ENCODE measurements at places on chromosomes 16 and 17.

- no peak for DNase-seq
Measured at GRCh38 chr16:86578611-86579267, 390 bp downstream of the FOXL1 start.

- no peak for DNase-seq
Measured at GRCh38 chr17:82492643-82493225, 26.8 kb upstream of the FOXK2 start.

DNA sequence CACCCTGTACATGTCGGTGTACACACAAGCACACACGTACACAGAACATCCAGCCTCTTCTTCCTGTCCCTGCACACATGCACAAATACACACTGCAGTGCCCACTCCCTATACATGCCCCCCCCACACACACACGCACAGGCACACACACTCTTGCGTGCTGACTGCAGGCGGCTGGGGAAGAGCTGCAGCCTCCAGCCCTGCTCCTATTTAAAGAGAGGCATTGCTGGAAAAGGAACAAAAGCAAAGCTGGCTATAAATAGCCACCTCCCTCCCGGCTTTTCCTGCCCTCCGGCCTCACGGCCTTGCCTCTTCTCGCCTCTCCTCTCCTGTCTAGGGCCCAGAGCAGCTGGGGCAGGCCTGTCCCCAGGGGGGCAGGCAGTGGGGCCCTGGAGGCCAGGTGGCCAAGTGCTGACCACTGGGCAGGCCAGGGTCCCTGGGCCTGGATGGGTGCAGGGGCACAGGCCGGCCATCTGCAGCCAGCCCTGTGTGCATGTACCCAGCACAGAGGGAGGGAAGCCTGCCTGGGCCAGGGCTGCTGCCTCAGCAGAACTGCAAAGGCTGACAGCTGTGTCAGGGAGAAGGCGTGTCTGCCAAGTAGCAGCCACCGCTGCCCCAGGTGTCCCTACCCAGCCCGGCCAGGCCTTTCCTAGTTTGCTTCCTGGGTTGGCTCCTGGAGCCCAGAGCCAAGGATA is 25.4 kb downstream of the RTN4RL1 start:
- DNase-seq: no peak

DNA sequence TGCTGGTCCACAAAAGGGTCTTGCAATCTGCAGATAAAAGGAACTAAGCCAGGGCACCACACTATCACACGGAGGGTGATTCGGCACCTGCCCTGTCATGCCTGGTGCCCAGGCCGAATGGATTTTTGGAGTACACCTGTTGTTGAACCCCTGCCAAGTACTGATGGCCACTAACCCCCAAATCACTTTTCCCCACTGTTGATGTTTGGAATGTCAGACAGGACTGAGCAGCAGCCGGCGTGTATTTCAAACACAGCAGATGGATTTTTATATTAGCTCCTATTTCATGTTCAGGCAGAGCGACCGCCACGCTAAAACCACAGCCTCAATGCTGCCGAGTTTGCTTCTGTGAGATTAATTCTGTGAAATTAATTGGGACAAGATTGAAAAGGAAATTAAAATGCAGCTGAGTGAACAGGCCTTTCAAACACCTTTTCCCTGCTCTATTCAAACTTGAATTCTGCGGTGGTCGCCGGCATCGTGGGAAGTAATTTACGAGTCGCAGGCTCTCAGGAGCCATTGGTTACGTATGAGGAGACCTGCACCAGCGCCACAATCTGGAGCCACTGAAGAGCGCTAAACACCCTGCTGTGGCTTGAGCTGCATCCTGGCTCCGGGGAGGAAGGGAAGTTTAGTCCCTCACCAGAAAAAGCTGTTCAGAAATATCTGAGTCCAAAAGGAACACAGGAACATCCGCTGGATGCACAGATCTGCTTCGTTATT is 48.5 kb downstream of the SNX11 start:
- peak; percentile 15 for DNase-seq

DNA sequence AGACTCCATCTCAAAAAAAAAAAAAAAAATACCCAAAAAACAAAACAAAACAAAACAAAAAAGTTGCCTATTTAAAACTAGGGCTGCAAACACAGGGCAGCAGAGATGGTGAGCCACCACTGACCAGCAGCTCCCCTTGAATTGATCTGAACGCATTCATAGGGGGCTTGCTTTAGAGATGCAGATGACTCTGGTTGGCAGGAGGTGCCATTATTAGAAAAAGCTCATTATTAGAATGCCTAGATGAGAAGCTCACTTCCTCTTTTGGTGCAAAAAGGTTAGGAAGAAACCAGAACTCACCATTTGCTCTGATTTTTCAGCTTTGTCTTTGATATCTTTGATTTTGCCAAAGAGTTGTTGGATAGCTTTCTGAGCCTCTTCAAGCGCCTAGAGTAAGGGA is 53.1 kb downstream of the VPS53 start:
- DNase-seq: no peak

- DNase-seq: no peak
Measured at GRCh38 chr16:67216612-67217490, 10.1 kb upstream of the TMEM208 start.

GRCh38 chr17:38742411-38743308 is 5.5 kb downstream of the PCGF2 start:
- DNase-seq: no peak

GRCh38 chr16:1429631-1430030 is 1.2 kb upstream of the PERCC1 start:
- DNase-seq: no peak

GRCh38 chr17:66898536-66898935 is 63.6 kb downstream of the CACNG5 start:
- no peak for DNase-seq

- no peak for DNase-seq
Measured at GRCh38 chr17:82884341-82884969, 44.6 kb upstream of the ZNF750 start.

DNA sequence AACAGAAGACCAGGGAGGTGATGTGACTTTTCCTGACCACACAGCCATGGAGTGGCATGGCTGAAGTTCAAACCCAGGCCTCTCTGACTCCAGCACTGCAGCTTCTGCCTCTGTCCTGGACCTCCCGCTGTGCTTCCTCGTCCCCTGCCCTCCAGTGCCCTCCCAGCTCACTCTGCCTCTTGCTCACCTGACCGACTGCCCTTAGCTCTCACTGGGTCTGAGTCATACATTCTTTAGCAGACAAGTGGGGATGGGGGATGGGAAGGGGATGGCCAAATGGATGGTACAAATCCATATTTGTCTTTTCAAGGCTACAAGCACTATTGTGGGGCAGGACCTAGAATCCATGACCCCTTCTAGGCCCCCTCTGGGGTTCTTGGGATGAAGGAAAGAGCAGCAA is 33.0 kb downstream of the PITPNM3 start:
- no peak for DNase-seq

DNA sequence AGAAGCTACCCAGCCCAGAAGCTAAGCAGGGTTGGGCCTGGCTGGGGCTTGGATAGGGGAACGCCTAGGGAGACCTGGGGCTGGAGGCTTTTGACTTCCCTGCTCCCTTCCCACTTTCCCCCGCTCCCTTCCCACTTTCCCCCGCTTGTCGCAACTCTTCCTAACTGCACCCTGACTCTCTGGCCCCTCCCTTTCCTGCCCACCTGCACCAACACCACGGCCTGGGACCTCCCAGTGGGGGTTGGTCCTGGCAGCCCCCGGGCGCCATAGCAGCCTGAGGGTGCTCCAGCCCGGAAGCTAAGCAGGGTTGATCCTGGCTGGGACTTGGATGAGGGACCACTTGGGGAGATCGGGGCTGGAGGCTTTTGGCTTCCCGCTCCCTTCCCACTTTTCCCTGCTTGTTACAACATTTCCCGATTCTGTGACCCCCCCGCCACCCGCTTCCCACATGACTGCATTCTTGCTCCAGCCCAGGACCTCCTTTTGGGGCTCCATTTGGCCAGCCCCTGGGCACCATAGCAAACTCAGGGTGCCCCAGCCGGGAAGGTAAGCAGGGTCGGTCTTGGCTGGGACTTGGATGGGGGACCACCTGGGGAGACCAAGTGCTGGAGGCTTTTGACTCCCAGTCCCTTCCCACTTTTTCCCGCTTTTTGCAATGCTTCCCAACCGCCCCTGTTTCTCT is 2287.0 kb downstream of the TP53TG3F start:
- no peak for DNase-seq

GRCh38 chr17:58741121-58741625 is 14.5 kb upstream of the PPM1E start:
- no peak for DNase-seq

DNA sequence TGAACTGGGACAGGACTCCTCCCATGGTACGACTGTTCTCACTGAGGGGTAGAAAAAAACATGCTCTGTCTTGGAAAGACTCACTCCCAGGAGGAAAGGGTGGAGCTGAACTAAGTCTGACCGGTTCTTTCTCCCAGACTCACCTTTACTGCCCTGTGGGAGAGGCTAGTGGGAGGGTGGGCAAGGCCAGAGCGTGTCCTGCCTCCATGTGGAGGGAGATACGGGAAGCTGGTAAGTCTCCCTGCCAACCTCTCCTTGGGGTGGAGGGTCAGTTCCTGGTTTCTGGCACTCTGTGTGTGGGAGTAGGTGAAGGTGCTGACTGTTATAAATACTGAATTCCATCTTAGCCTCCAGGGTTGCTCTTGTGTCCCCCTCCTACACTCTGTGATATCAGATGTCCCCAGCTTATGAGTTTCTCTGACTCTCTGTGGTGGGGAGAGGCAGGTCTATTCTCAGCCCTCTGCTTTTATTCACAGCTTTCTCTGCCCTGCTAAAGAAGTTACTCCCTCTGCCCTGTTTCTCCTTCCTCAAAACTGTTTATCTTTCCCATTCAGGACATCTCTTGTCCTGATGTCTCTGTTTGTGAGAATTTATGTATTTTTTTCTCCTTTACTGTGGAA is 26.9 kb upstream of the FAM20A start:
- DNase-seq: no peak

DNA sequence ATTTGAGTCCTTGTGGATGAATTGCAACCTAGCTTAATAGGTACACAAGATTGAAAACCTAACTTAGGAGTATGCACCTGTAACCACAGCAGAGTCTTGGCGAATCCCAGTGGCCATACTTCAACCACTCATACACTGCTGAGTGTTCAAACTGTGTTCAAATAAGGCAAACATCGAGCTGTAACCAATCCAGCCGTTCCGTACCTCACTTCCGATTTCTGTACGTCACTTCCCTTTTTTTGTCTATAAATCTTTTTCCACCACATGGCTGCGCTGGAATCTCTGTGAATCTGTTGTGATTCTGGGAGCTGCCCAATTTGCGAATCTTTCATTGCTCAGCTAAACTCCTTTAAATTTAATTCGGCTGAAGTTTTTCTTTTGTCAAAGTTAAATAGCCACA is 190.6 kb downstream of the MAF start:
- no peak for DNase-seq

GRCh38 chr17:19238167-19238505 is 970 bp downstream of the EPN2 start:
- no peak for DNase-seq
